ENCODE measurements at places on chromosomes 5 and 9.

DNA sequence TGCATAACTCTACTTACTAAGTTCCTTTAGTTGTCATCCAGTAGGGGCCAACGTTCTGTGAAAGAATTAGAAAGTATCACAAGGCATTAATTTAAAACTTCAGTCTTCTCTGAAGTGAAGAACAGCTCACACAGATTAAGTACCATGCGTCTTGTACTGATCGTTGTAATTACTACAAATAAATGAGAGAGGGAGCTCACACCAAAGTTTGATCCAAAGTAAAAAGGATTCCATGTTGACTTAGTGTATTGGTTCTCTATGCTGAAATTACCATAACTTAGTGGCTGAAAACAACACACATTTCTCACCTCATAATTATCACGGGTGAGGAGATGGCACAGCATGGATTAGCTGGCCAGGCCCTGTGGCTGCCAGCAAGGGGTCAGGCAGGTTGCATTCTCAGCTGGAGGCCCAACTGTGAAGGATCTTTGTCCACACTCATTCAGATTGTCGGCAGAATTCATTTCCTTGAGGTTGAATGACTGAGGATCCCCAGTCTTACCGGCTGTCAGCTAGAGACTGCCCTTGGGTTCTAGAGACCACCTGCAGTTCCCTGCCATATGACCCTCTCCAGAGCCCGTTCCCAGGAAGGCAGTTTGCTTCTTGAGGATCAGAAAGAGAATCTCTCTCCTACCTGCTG is 169.1 kb downstream of the YTHDC2 start:
- no peak for DNase-seq

DNA sequence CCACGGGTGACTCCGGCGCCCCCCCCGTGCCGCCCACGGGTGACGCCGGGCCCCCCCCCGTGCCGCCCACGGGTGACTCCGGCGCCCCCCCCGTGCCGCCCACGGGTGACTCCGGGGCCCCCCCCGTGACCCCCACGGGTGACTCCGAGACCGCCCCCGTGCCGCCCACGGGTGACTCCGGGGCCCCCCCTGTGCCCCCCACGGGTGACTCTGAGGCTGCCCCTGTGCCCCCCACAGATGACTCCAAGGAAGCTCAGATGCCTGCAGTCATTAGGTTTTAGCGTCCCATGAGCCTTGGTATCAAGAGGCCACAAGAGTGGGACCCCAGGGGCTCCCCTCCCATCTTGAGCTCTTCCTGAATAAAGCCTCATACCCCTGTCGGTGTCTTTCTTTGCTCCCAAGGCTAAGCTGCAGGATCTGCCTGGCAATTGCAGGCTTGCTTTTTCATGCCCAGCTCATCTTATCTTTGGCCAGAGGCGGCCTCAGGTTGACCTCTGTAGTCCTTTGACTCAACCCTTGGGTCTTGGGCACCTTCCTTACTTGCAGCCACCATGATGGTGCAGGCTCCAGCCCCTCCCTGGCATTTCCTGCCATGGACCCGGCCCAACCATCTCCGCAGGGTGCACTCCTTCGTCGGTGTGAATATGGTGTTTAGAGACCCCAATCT is 9.8 kb downstream of the CEL start:
- no peak for DNase-seq

GRCh38 chr9:7286101-7286500 is 513.5 kb downstream of the DMAC1 start:
- DNase-seq = no peak

GRCh38 chr9:32965999-32966722 is 35.3 kb downstream of the APTX start:
- DNase-seq = no peak

DNA sequence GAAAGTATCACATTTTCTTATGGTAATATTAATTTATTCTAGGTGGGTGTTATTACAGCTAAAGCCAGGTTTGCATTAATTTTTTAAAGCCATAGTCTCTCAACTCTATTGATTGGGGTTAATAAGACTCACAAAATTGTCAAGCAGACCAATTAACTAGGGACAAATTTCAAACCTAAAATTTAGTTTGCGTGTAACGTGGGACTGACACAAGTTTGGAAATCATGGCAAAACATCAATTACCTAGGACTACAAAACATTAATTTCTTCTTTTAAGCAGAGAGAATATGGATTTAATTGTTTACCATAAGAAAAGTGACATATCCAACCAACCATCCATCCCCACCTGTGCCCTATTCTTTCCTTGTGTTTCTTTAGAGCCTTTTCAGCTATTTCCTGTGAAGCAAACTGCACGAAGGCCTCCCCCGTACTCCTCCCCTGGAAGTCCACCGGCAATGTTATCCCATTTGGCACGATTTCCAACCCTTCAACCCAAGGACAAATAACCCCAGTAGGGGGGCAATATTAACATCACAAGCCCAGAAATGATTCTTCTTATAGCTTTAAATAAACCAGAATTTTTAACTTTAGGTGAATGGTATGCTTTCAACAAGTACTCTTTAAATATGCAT is 4.4 kb downstream of the HNRNPH1 start:
- no peak for DNase-seq

- DNase-seq = no peak
Measured at GRCh38 chr9:78630966-78631365, 334.0 kb downstream of the PSAT1 start.

DNA sequence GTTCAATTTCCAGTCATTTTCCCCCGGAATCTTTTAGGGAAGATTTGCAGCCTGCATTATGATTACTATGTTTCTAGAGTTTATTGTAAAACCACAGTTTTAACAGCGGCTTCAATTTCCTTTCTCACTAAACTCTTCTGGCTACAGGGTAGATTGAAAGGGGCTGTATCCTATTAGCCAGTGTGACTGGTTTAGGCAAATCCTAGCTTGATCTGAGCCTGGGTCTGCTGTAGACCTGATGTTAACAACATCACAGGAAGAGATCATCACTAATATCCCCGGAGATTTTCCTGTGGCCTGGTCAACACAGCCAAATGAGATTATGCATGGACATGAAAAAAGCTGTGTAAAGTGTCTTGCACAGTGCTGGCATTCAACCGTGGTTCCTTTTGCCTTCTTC is 33.4 kb downstream of the STOM start:
- no peak for DNase-seq

DNA sequence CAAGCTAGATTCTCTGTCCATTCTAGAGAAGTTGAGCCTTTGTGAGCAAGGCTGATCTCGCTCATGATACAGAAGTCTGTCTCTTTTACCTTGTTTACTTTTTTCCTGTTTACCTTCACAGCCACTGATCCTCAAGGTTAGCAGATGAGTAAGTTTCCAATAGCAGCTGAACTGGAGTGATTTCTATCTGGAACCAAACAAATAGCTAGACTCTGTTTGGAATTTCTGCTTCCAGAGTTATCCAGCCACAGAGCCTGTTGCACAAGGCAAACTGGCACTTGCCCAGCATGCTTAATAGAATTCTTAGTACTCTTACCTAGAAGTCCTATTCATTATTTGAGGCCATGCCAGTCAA is 12.8 kb upstream of the PANK3 start:
- DNase-seq = no peak

GRCh38 chr5:96691503-96692303 is 29.5 kb downstream of the CAST start:
- no peak for DNase-seq

DNA sequence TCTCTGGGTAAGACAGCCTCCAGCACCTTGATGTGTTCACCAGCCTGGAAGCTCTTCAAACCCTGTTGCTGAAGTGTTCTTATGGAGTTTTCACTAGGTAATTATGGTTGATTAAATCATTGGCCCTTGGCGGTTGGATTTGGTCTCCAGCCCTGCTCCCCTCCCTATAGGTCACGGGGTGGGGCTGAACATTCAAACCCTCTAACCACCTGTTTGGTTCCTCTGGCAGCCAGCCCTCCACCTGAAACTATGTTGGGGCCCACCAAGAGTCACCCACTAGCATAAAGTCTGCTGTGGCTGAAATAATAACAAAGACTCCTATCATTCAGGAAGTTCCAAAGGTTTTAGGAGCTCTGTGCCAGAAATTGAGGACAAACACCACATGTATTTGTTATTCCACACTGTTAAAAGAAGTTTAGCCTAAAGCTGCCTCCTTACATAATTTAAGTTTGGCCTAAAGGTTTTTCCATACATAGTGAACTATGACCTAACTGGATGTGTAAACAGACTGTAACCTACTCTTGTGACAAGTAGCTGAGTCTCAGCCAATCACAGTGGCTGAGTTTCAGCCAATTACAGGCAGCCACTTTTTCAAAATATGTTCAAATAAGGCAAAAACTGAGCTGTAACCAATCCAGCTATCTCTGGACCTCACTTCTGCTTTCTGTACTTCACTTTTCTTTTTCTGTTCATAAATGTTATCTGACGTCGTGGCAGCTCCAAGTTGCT is 34.8 kb downstream of the TMEM252 start:
- DNase-seq = no peak

GRCh38 chr5:55694152-55694830 is 17.8 kb downstream of the SLC38A9 start:
- DNase-seq = no peak

DNA sequence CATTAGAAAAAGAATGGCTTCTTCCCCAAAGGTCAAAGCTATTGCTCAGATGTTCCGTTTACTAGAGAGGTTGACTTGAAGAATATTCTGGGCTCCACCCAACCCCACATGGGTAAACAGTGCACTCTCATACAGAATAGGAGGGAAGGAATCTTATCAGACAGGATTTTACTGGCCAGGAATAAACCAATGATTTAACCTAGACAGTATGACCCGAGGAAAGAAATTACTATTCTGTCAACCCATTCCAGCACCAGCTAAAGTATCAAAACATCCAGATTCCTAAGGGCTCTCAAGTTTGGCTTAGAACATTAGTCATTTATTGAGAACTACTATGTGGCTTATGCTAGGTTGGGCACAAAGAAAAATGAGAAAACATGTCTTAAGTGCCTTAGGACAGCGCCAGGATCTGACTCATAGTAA is 493.6 kb upstream of the KLF4 start:
- no peak for DNase-seq

- no peak for DNase-seq
Measured at GRCh38 chr9:99919930-99920329, 13.5 kb downstream of the STX17 start.

DNA sequence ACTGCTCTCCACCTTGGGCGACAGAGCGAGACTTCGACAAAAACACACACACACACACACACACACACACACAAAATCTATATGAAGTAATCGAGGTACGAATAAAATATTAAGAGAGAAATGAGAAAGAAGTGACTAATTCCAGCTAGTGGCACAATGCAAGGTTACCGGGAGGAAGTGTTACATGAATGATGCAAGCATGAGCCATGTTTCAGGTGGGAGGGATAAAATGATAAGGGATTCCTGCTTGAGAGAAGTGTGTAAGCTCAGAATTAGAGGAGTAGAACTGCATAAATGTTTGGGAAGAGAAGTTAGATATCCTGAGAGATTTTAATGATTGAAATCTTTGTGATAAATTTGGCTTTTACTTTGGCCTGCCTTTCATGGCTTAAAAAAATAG is 18.8 kb downstream of the HAPLN1 start:
- DNase-seq = no peak

DNA sequence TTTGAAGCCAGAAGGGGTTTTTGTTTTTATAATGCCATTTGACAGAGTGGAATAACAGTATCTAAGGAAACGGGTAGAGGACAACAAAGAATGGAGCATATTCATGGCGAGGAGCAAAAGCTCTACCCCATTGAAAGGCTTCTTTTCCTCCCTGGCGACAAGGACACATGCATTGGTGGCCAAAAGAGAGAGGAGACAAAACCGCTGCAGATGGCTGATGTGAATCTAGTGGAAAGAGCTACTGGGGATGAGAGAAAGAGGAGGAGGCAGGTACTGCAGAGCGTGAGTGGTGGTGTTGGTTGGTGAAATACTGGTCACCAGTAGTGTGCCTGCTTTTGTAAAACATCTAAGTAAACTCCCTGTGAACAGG is 491 bp downstream of the APC start:
- DNase-seq = no peak

GRCh38 chr5:159337016-159337955 is 7.0 kb upstream of the IL12B start:
- peak; percentile 22 for DNase-seq

DNA sequence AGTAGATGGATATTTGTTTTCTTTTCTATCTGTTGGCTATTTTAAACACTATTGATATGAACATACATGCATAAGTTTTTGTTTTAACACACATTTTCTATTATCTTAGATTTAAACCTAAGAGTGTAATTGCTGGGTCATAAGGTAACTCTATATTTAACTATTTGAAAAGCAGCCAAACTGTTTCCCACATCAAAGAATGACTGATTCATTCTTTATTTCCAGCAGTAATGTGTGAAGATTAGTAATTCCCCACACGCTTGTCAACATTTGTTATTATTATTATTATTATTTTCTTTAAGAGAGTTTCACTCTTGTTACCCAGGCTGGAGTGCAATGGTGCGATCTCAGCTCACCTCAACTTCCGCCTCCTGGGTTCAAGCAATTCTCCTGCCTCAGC is 1495.8 kb downstream of the EFNA5 start:
- no peak for DNase-seq

DNA sequence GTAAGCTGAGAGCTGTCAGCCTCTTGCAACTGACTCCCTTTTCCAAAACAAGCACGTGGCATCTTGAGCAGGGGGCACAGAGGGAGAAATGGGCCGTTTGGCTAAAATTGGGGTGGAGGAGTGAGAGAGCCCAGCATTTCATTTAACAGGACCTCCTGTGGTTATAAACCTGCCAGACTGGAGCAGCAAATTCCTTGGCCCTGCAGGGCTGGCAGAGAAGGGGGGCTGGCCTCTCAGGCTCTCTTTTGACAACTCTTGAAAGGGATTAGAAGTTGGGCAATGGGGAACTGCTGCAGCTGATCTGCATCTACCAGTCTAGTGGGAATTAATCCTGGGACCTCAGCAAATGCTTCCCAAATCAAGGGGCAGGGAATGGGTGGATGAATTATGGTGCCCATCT is 7.2 kb upstream of the POU4F3 start:
- DNase-seq = no peak

GRCh38 chr5:149608936-149609545 is 27.7 kb downstream of the ARHGEF37 start:
- no peak for DNase-seq

DNA sequence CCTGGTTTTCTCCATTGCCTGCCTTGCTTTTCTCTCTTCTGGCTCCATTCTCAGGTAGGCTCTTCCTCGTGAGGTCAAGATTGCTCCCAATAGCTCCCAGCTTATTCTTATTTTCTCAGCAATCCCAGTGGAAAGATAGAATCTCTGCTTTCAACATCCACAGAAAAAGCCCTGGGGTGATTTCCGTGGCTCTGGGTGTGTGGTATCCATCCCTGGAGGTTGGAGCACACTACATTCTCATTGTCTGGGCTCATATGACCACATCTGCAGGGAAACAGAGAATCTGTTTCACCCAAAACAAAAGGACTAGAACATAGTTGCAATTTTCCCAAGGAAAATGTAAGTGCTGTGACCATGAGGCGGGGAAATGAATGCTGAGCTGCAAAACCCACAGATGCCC is 236.0 kb downstream of the TENT4A start:
- DNase-seq = no peak

Measured in stimulated activated CD8-positive, alpha-beta memory T cell treated with anti-CD3 and anti-CD28 coated beads, Interleukin-15, amount 100 ng/mL, for 48 hours (primary cell).